NCI-H510A (cell line): ENCODE measurements at places on chromosomes 4 and X.

GRCh38 chr4:26784207-26784865, 76.3 kb upstream of the STIM2 start:
- DNase-seq: no peak

DNA sequence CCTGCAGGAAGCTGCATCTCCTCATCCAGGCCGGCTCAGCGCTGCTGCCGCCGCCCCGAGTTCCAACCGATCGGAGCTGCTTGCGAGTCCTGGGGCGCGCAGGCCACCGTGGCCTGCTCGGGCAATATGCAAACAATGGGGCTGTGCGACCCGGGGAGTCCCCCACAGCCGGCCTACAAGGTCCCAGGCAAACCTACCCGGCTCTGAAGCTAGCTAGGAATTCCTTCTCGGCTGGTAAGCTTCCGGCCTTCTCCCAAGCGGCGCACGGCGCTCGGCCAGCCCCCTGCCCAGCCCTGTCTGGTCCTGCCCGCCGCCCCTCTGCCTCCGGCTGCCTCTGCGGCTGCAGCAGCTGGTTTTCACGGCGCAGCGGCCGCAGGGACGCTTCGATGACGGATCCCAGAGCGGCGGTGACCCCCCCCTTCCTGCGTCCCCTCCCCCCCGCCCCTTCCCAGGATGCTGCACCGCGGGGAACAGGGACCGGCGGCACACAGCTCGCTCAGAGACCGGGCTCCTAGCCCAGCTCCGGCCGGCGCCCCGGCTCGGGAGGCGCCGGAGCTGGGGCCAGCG, 59.4 kb downstream of the TSC22D3 start:
- no peak for DNase-seq

GRCh38 chr4:78242071-78242470, 184.9 kb downstream of the FRAS1 start:
- no peak for DNase-seq

GRCh38 chr4:124449881-124450280, 262.7 kb downstream of the ANKRD50 start:
- DNase-seq: no peak

DNA sequence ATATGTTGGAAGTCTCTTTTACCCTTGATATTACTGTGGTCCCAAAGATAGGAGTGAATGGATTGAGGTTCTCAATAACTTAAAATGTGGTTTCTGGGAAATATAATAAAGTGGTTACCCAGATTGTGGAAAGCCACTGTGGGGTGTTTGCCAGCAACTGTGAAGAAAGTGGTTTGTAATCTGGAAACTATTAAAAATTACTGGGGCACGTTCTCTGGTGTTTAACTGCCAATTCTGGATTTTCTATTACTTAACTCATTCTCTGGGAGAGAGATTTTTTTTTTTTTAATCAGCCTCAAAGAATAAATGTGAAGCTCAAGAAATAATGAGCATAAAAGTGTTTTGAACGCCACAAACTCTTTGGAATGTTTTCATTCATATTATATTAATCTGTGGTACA, 4.9 kb upstream of the CXCL6 start:
- no peak for DNase-seq

GRCh38 chr4:146123231-146123630, 52.3 kb upstream of the LSM6 start:
- DNase-seq: no peak

DNA sequence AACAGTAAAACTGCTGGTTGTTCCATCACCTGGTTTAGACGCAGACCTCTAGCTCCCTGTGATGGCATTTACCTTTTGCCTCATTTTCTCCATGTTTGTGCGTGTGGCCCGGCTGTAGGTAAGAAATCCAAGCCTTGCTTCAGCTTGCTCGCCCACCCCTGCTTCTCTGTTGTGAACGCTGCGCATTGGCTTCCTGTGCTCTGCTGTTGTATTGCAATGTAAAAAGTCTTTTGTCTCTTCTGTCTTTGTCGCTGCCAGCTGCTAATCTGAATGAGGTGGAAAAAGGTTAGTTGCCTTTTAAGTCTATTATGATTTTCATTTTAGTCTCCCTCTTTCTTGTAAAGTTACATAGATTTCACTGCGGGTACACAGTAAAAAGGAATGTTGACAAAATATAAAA, 127.3 kb upstream of the PACRGL start:
- no peak for DNase-seq
